ENCODE measurements at places on chromosomes 16 and 17. TPM values are rescaled to one million over a fixed set of nuclear protein-coding genes. Genes with fewer than 3 reads are reported as not detected.

- H3K36me3 ChIP-seq, result no peaks in the 10 kb centered on the region
- no peak overlapping the region for H3K4me3 ChIP-seq
- no peaks in the 10 kb centered on the region for H3K27me3 ChIP-seq
- H3K27ac ChIP-seq, result no peak overlapping the region
Measured at GRCh38 chr17:77926981-77927380, 31.5 kb upstream of the TNRC6C start.

DNA sequence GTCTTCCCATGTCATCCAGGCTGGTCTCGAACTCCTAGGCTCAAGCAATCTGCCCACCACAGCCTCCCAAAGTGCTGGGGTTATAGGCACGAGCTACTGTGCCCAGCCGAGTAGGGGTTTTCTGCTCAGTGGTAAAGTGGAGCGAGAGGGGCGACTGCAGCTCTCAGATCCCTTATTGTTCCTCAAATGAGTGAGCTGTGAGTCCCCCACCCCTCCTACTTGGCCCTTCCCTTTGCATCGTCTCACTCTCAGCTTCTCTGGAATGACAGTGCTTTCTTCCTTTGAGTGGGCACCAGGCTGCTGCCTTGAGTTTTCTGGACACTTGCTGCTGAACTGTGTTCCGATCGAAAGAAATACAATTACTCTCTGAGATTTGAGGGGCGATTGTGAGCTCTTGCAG lies 63.5 kb downstream of the MSI2 start:
- H3K4me1 ChIP-seq, result peaks cover 26% of the 10 kb centered on the region
- no peaks in the 10 kb centered on the region for H3K36me3 ChIP-seq
- H3K27ac ChIP-seq, result peak overlapping the region; percentile 5
- H3K4me3 ChIP-seq, result no peak overlapping the region
- no peak for DNase-seq

PIMREG gene
- 151 TPM for total RNA-seq

TMEM238L gene
- total RNA-seq, result not detected

GRCh38 chr17:21542991-21543390 lies 149.3 kb upstream of the KCNJ18 start:
- H3K4me3 ChIP-seq, result no peak overlapping the region
- DNase-seq, result no peak
- no peak overlapping the region for H3K27ac ChIP-seq

DNA sequence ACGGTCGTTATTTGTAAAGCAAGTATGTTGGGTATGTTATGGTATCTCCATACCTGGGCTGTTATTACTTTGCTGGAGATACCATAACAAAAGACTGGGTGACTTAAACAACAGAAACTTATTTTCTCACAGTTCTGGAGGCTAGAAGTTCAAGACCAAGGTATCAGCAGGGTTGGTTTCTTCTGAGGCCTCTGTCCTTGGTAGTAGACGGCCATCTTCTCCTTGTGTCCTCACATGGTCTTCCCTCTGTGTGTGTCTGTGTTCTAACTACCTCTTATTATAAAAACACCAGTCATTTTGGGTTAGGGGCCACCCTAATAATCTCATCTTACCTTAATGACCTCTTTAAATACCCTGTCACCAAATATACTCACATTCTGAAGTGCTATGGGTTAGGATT lies 33.2 kb upstream of the MRTFB start:
- H3K4me3 ChIP-seq, result no peak overlapping the region
- peaks cover 6% of the 10 kb centered on the region for H3K4me1 ChIP-seq
- no peaks in the 10 kb centered on the region for H3K36me3 ChIP-seq
- no peaks in the 10 kb centered on the region for H3K27me3 ChIP-seq
- H3K27ac ChIP-seq, result no peak overlapping the region

- H3K27me3 ChIP-seq, result no peaks in the 10 kb centered on the region
- H3K27ac ChIP-seq, result no peak overlapping the region
Measured at GRCh38 chr16:30773826-30774225, 11.7 kb downstream of the RNF40 start.

DNA sequence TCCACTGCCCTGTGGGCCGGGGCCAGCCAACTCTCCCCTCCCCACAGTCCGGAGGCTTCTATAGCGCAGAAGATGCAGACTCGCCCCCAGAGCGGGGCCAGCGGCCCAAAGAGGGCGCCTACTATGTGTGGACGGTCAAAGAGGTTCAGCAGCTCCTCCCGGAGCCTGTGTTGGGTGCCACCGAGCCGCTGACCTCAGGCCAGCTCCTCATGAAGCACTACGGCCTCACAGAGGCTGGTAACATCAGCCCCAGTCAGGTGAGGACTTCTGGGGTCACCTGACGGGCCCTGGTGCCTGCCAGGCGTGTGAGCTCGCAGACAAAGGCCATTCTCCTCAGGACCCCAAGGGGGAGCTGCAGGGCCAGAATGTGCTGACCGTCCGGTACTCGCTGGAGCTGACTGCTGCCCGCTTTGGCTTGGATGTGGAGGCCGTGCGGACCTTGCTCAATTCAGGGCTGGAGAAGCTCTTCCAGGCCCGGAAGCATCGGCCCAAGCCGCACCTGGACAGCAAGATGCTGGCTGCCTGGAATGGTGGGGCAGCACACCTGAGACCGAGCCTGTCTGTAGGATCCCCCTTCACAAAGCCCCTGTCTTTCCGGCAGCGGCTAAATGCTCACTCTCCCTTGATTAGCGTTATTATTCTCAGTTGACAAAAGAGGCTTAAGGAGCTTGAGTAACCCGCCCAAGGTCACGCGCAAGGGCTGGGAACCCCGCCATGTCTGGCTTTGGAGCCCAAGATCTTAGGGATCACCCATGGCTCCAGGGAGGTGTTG lies 3.9 kb downstream of the SPATA20 start:
- no peaks in the 10 kb centered on the region for H3K27me3 ChIP-seq
- no peaks in the 10 kb centered on the region for H3K36me3 ChIP-seq
- H3K4me1 ChIP-seq, result peaks cover 8% of the 10 kb centered on the region
- DNase-seq, result peak; percentile 95
- no peak overlapping the region for H3K4me3 ChIP-seq
- H3K27ac ChIP-seq, result no peak overlapping the region

DNA sequence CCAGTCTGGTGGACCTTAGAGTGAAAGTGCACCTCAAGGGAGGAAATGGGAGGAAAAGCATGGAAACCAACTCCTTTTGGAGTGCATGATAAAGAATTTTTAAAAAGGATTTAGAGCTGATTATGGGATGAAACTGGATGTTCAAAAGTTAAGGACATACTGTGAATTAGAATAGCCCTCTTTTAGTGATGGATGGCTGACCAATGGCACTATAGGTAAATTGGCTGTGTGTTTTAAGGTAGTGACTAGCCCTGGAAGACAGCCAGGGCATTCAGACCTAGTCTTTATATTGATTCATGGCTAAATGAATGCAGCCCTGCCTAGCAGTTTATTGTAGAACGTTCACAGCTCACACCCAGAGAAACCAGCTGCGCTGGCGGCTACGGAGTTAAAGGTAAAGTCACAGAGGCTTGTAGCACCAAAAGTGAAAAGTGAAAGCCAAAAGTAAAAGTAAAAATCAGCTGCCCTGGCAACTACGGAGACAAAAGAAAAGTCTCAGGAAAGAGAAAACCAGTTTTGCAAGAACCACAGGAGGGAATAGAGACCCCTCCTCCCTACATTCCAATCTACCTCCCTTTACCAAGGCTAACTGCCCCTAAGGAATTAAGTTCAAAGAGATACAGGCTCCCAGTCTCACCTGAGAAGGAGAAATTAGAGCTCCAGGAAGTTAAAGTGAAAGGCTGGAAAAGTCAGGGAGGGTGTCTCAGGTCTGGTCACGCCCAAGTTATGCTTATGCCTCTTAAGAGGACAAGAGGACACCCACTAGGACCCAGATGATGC lies 21.8 kb downstream of the ACSM1 start:
- H3K27ac ChIP-seq, result no peak overlapping the region
- peak overlapping the region; percentile 31 for H3K4me3 ChIP-seq
- H3K4me1 ChIP-seq, result peaks cover 24% of the 10 kb centered on the region
- H3K36me3 ChIP-seq, result no peaks in the 10 kb centered on the region
- H3K27me3 ChIP-seq, result no peaks in the 10 kb centered on the region
- DNase-seq, result peak; percentile 15

DNA sequence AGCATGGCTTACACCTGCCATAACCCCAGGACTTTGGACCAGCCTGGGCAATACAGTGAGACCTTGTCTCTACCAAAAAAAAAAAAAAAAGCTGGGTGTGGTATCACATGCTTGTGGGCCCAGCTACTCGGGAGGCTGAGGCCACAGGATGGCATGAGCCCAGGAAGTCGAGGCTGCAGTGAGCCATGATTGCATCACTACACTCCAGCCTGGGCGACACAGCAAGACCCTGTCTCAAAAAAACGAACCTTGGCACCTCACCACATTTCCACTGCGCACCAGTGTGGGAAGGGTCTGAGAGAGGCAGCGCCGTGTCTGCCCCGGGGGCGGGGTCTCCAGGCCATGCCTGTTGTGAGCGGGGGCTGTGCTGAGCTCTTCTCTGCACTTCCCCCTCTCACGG lies 6.3 kb downstream of the ACSF3 start:
- DNase-seq, result no peak
- no peaks in the 10 kb centered on the region for H3K27me3 ChIP-seq
- peaks cover 14% of the 10 kb centered on the region for H3K4me1 ChIP-seq
- no peak overlapping the region for H3K4me3 ChIP-seq
- no peaks in the 10 kb centered on the region for H3K36me3 ChIP-seq
- H3K27ac ChIP-seq, result no peak overlapping the region

RGS9 gene
- total RNA-seq, result 7.9 TPM

- no peaks in the 10 kb centered on the region for H3K27me3 ChIP-seq
- H3K27ac ChIP-seq, result no peak overlapping the region
- no peaks in the 10 kb centered on the region for H3K36me3 ChIP-seq
- no peak for DNase-seq
- no peak overlapping the region for H3K4me3 ChIP-seq
Measured at GRCh38 chr17:15397620-15398019, 56.2 kb upstream of the TEKT3 start.

DNA sequence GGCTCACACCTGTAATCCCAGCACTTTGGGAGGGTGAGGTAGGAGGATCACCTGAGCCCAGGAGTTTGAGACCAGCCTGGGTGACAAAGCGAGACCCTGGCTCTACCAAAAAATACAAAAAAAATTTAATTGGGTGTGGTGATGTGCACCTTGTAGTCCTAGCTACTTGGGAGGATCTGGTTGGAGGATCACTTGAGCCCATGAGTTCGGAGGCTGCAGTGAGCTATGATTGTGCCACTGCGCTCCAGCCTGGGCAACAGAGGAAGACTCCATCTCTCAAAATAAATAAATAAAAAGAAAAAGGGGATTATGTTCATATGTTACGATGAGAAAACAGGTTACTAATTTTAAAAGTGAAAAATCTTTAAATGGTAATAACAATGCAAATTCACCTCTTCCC lies 996 bp downstream of the MLKL start:
- H3K4me1 ChIP-seq, result no peaks in the 10 kb centered on the region
- H3K27me3 ChIP-seq, result peaks cover 29% of the 10 kb centered on the region
- no peak overlapping the region for H3K4me3 ChIP-seq
- no peaks in the 10 kb centered on the region for H3K36me3 ChIP-seq
